ENCODE measurements at places on chromosomes 7 and 10.

- peak; percentile 39 for DNase-seq
Observed at GRCh38 chr10:77004917-77005564, 632.6 kb downstream of the KCNMA1 start.

DNA sequence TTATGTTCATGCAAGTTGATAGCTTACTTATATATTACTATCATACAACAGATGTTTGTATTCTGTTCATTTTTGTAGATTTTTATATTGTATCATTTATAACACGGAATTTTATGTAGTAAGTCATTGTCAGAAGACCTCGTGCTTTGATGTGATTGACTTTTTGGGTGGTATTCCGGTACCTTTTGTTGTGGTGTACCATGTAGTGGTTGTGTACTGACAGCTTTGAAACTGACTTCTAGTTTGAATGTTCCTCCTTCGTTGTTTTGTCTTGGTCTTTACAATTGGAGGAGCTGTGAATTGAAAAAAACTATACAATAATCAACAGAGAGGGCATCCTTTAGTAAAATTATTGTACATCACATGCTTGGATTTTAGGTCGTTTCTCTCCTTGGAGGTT lies 61.5 kb downstream of the WAC start:
- no peak for DNase-seq

DNA sequence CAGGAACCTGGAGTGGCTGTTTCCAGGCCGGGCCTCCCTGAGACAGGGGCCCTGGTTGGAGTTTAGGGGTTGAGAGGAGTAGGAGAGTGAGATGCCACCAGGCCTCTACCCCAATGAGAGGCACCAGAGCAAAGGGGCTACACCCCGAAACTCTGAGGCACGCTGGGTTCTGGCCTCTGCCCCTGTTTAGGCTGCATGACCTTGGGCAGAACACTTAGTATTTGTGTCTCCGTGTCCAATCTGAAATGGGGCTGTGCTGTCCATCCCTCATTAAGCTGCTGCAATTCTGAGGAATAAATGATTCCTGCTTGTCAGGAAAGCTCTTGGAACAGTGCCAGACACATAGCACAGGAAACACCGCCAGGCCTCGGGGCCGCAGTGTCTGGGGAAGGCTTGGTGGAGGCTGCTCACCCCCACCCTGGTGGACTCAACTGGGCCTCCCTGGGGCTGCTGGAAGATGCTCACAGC lies 40.5 kb upstream of the SAMD8 start:
- no peak for DNase-seq

- DNase-seq = no peak
Observed at GRCh38 chr10:88534072-88534665, 48.9 kb downstream of the RNLS start.

GRCh38 chr10:62760401-62760800 lies 44.1 kb upstream of the ADO start:
- peak; percentile 45 for DNase-seq

- DNase-seq = no peak
Observed at GRCh38 chr10:66698069-66698468, 227.8 kb upstream of the LRRTM3 start.

DNA sequence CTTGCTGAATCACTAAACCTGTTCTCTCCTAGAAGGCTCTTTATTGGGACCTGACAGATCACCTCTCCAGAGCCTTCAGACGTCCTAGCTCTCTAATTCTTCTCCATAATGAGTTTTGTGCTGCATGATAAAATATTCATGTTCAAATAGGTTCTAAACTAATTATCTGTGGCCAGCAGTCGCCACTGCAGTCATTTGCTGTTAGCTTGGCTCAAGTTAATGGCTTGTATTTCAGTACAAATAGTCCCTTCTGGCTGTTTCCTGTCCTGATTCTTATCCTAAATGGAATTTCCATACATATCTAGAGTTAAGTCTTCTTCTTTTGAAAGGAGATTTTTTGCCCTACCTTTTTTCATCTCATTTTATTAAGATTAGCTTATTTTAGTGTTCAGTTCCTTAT lies 303.2 kb downstream of the EXOC4 start:
- DNase-seq = no peak

- DNase-seq = peak; percentile 36
Observed at GRCh38 chr7:51141451-51142003, 175.1 kb downstream of the COBL start.
